ENCODE measurements at places on chromosomes 3 and 15.
A peak's percentile ranks its signal among the peaks of the same experiment; 100 is the strongest.

DNA sequence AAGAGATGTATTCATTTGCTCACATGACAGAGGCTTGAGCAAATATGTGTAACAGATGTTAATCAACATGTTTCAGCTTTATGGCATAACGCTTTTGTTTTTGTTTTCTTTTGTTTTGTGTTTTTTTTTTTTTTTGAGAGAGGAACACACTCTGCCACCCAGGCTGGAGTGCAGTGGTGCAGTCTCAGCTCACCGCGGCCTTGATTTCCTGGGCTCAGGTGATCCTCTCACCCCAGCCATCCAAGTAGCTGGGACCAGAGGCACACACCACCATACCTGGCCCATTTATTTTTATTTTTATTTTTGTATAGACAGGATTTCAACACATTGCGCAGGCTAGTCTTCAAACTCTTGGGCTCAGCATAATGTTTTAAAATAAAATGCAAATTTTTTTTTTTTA lies 1504.4 kb upstream of the CADM2 start:
- no peak for DNase-seq

DNA sequence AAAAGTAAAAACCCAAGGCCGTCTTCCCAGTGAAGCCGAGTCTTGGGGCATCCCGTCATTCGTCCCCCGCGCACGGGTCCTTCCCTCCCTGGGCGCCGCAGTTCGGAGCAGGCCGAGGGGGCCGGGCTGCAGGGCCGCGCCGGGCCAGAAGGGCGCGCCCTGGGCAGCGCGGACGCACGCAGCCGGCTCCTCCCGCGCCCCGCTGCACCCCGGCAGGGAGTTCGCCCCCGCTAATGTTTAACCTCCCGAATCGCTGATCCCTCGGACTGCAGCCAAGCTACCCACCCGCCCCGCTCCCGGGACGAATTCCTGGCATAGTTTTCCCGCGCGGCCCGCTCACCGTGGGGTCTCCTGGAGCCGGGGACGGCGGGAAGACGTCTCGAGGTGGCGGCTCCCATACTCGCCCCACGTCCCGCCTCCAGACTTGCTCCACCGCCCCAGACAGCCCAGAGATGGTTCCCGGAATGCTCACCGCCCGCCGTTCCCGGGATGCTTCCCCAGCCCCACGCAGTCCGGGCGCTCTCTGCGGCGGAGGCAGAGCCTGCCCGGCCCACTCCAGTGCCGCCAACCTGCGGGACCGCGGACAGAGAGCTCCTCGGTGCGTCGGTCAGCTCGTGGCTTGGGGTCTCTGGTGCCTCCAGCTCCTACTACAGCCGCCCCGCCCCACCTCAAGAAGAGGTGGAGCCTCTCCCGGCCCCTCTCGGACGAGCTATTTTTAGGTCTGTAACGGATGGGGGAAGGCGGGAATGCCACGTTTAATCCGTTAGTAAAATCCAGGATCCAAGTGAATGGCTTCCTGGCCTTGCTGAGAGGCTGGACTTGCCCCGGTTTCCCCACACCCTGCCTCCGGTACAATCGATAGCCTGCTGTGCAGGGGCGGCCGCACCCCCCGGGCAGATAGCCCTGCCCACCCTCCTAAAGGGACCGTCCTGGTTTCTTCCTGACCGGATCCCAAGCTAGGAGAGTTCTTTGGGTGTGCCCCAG lies at the start of gene DZIP1L:
Gene DZIP1L (minus strand): TSS at position 621 of the 984 bp plus-strand sequence. CDS start 11,637 bp downstream, outside the sequence.
- DNase-seq, result peak; percentile 82

DNA sequence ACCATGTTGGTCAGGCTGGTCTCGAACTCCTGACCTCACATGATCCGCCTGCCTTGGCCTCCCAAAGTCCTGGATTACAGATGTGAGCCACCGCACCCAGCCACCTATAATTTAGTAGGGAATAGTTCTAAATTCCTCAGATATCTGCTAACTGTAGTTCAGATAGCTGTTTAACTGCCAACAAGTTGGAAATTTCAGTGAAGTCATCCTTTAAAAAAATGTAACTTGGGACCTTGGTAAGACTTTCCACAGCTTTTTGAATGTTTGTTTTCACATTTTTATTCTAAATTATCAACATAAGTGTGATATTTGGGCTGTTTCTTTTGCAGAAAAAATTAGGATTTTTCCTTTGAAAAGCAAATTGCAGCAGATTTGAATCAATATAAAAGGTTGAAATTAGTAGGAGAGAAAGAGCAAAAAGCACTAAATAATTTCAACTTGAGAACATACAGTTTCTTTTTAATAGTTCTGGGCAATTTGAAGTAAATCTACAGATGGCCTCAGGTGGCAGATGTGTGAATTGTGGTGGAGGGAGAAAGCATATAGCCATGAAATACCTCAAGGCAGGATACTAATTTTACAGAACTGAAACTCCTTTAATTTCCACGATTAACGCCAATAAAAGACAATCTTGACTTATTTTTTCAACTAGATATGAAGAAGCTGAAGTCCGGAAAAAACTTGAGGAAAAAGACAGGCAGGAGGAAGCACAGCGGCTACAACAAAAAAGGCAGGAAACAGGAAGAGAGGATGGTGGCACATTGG lies 34.3 kb downstream of the USP8 start:
- no peak for DNase-seq

- peak; percentile 70 for DNase-seq
These were observed 61.3 kb downstream of the TMCO5A start for GRCh38 chr15:37995461-37996347.

DNA sequence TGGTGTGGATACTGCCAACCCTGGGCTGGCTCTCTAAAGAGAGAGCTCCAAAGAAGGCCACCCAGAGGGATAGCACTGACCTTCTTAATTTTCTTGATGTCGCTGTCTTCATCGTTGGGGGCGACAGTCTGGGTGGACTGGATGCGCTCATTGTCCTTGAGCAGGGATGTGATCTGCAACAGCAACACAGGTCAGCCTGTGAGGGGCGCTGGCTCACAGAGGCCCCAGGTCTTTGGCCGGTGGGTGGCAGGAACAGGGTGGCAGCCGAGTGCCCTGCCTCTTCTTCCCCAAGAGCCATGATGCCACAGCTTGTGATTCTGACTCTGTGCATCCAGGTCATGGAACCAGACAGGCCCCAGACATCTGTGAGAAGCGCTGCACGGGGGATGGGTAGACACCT lies 41.2 kb downstream of the RASGRF1 start:
- no peak for DNase-seq

DNA sequence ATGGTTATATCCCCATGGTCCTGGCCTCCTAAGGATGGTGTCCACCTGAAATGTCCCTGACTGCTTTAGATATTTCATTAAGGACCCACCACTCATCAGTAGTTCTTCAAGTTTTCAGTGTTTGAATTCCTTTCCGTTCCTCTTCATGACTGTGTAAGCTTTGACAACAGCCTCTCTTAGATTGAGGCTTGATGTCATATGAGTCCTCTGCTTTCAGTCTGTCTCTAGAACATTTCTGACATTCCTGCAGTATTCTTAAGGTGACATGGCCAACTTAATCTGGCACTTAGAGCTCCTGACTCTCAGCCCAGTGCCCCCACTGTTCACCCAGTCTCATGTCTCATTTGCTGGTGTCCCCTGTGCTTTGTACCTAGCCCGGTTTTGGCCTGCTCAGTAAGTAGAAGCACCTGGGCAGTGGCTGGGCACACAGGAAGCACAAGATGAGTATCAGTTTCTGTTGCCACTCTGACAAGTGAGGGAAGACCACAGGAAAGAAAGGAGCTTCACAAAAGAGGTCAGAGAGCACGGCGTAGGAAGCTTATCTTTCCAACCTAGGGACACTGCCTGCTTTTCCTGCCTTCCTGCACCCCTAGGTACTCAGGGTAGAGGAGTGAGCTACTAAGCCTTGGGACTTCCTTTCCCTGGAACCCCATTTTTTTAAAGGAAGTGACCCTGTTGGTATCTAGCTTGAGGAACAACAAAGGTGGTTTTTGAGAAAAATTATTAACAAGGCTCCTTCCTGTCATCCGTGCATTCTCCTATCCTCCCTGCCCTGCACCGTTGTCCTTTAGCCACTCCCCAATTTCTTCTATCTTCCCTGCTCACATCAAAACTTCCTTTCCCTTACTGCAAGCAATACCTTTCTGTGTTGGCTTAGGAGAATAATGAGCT lies 103.1 kb downstream of the KLHL25 start:
- no peak for DNase-seq

DNA sequence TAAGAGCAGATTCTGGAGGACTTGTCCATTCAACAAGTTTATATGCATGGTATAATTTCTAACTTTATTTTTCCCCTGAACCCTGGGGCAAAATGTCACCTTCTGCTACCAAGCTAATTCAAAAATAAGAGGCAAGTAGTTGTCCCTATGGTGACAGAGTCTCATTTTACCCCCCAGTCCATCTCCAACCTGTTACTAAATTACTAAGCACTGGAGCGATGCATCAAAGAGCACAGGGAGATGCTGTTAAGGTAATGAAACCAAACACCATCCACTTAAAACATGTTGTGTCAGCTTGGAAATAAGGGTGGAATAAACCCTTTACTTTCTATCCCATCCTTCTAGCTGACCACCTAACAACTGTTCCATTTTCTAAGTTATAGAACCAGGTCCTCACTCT lies 417.4 kb upstream of the ATP11B start:
- DNase-seq, result no peak

GRCh38 chr15:65638109-65638508 lies 16.4 kb downstream of the SLC24A1 start:
- no peak for DNase-seq

GRCh38 chr15:40932156-40932555 lies 3.0 kb downstream of the DLL4 start:
- no peak for DNase-seq

DNA sequence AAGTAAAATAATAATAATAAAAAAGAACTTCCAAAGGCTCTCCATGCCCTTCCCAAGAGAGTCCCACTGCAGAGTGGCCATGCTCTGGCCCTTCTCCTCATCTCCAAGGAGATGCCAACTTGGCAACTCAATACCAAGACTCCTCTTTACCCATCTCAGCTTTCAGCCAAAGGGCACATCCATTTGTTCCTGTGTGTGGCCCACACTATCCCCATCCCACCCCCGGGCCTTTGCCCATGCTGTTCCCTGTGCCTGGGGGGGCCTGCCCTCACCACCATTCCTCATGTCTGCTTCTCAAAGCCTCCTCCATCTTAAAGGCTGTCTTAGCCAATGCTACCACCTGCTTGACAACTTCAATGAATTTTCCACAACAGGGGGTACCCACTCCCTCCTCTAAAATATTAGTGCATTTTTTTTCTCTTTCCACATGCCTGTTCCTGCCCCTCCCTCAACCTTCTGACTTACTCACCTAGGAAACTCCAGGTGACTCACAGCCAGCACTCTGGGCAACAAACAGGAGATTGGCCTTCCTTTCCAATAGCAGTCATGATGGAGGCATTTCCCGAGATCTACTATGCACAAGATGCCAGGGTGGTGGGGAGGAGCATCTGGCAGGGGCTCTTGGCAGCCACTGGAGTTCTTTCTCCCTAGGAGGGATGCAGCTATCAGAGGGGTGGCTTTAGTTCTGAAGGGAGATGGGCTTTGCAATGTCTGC lies 109.4 kb upstream of the SMAD3 start:
- peak; percentile 88 for DNase-seq

DNA sequence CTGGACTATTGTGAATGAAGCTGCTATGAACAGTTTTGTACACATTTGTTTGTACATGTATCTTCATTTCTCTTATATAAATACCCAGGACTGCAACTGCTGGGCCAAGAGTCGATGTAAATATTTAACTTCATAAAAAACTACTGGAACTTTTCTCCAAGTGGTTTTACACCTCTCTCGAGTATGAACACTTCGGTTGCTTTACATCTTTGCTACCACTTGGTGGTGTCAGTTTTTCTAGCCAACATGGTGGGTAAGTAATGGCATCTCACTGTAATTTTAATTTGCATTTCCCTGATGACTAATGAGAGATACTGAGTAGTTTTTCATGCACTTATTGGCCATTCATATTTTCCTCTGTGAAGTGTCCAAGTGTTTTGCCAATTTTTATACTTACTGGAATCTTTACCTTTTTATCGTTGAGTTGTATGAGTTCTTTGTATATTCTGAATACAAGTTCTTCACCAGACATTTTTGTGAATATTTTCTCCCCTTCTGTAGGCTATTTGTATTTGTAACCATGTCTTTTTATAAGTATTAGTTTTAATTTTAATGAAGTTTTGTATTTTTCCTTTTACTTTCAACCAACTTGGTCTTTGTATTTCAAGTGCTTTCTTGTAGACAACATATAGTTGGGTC lies 44.4 kb downstream of the PCOLCE2 start:
- DNase-seq, result peak; percentile 80

- DNase-seq, result no peak
These were observed 46.8 kb downstream of the AAGAB start for GRCh38 chr15:67207555-67208207.

GRCh38 chr3:184466413-184466960 lies 86.6 kb downstream of the CHRD start:
- DNase-seq, result no peak

DNA sequence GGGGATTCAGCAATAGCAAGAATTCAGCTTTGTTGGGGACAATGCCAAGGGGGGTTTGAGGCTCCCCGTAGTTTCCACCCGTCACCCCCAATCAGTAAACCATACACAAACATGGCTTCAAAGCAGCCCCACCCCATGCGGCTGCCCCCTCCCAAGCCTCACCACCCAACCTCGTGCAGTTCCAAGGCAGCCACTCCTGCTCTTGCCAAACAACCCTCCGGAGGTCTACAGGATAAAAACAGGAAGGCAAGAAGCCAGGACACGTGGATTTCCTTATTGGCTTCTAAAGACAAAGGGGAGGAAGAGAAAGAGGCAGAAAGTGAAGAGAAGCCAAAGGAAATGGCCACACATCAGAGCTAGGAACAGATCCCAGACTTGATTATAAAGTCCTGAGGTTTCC lies 121.1 kb downstream of the SHQ1 start:
- no peak for DNase-seq

- no peak for DNase-seq
These were observed 10.3 kb downstream of the CHCHD6 start for GRCh38 chr3:126714276-126714900.

DNA sequence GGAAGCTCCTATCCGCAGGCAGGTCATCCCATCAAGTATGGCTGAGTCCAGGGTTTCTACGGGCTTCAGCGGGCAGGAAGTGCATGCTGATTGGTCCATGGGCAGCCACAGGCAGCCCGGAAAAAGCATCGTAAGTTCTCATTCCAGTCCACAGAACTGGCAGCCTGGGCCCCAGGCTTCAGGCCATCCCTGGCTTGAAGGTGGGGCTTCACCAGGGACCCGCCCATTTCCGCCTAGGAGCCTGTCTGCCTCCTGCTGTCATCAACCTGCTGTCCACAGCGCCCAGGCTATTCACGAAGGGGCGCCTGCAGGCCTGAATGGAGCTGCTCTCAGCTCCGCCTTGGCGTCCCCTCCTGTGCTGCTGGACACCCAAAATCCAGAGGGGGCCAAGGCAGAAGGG lies 13.9 kb downstream of the PCYT1A start:
- DNase-seq, result no peak

DNA sequence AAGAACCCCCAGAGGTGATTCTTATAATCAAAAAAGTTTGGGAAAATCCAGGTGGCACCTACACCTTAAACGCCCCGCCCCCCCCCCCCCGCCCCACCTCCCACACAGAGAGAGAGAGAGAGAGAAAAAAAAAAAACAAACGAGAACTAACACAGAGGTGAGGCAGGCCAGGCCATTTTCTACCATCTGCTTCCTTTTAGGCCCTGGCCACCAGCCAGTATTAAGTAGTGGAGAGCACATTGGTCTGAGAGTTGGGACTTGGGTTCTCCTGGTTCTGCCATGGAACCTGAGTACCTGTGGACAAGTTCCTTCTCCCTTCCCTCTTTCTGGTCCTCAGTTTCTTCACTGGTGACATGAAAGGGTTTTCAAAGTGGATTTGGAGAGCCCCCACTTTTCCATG lies 60.6 kb downstream of the SLC6A11 start:
- DNase-seq, result no peak

All from M059J (cell line).